AG09309 (cell line): ENCODE measurements at places on chromosomes 2 and 18.

GRCh38 chr2:73246850-73247249 is 12.7 kb downstream of the CCT7 start:
- DNase-seq = no peak

DNA sequence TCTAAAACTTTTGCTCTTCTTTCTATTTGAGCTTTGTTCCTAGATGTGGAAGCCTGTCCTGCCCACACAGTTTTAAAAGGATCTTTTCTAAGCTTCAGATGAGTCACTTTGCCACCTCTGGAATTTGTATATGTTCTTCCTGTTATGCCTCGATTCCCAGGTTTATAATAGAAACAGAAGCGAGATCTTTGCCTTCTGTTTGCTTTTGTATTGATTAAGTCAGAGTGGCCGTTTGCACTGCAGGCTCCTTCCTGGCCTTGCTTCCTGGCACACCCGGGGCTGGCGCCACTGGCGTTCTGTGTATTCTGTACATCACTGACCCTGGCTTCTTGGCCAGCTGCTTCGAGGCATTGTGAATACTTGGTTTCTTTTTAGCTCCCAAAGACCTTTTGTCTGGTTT is 91.8 kb downstream of the MTCL1 start:
- DNase-seq = no peak

GRCh38 chr2:159139216-159139933 is 147.1 kb downstream of the WDSUB1 start:
- DNase-seq = no peak

DNA sequence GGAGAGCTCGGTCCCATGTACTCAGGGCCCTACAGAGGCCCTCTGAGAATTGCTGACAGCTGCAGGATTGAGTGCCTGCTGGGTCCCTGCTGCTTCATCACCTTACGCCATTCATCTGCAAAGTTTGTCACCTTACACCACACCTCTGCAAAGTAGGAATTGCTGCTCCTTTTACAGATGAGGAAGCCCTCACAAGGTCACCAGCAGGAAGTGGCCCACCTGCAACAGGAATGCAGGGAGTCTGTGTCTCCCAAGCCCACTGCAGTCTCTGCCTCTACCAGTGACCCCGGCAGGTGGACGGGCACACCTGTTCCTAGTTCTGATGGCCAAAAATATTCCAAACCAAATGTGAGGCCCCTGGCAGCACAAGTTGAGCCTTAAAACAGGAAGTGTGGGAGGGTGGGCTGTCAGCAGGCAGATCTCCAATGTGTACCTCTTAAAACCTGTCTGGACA is 441.4 kb downstream of the NBAS start:
- no peak for DNase-seq

DNA sequence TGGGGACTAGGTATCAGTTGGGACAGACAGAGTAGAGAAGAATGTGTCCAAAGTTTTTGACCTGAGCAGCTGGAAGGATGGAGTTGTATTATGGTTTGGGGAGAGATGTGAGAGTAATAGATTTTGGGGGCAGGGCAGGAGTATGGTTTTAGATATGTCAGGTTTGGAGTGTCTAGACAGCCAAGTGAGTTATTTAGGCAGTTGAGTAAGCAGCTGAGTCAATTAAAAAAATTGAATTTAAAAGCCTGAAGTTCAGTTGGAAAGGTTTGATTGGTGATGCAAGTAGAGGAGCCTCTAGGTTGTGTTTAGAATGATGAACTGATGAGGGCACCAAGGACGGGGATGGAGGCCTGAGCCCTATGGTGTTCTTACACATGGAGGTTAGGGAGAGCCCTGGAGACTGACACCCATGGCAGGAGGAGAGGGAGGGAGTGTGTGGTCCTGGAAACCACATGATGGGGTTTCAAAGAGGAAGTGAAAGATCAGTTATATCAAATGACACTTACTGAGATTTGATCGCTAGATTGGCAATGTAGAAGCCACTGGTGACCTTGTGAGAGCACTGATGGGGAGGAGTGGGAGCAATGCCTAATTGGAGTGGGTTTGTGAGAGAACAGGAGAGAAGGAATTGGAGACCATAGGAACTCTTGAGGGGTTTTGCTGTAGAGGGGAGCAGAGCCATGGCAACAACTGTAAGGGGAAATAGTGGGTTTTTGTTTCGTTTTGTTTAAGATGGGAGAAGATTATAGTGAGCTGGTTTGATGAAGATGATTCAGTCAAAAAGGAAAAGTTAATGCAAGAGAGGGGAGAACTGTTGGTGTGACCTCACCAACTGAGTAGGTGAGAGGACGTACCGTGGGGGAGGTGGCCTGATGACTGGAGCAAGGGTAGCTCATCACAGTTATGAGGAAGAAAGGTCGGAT is 10.3 kb downstream of the ITGA6 start:
- no peak for DNase-seq

- DNase-seq = no peak
Measured at GRCh38 chr18:3248062-3248657, 559 bp downstream of the MYL12A start.

DNA sequence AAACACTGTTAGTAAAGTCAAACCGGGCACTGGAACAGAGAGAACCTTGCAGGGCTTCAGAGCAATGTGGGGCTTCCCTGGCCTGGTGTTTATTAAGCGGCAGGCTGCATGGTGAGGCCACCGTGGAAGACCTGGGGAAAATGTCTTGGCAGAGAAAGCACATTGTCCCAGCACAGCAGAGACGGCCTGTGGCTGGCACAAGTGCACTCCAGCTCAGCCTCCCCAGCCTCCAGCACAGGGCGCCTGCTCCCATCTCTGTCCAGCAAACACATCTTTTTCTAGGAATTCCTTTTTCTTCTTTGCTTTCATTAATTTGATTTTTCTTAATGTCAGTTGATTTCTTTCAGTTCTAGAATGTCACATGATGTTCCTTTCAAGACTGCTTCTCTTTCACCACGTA is 138.2 kb upstream of the NFATC1 start:
- no peak for DNase-seq

GRCh38 chr2:191253476-191253875 is 8.3 kb downstream of the MYO1B start:
- no peak for DNase-seq

DNA sequence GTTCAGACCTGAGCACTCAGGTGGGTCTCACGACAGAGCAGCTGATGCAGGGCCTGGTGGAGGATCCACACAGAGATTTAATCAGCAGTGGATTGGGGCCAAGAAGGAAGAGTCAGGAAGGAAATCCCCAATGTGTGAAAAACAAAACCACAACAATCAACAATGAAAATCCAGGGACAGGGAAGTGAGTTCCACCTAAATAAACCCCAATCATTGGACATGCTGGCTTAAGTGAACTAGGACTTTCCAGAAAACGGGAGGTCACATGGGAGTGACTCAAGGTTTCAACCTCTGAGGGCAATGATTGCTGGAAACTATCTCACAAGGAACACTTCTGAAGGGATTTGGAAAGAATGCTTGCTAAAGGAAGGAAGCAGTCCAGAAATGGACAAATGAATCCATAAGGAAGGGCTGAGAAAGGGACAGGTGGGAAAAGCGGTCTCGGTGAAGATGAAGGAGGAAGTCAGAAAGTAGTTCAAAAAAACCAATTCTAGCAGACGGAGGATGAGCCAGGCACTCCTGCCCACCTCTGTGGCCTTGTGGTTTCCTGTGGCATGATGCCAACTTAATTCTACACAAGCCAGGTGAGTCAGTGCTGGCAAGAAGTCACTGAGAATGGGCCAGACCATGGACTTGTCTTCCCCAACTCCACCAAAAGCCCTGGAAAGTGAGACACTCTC is 15.4 kb upstream of the XDH start:
- DNase-seq = no peak

GRCh38 chr2:130380096-130380934 is 24.5 kb downstream of the PTPN18 start:
- DNase-seq = no peak

DNA sequence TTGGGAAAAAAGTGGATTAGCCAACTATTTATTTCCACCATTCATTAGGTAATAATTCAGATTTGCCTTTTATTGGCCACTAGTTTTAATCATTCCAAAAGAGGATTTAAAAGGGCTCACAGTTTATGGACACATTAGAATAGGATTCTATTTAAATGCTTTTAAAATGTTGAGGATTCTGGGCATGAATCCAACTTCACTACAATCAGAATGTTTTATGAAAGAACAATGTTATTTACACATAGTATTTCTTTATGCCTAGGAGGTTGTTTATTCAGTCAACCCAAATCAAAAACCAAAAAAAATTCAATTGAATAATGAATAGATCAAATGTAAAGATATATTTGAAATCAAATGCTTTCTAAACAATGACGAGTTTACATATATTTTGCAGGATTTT is 232.2 kb downstream of the GULP1 start:
- no peak for DNase-seq

DNA sequence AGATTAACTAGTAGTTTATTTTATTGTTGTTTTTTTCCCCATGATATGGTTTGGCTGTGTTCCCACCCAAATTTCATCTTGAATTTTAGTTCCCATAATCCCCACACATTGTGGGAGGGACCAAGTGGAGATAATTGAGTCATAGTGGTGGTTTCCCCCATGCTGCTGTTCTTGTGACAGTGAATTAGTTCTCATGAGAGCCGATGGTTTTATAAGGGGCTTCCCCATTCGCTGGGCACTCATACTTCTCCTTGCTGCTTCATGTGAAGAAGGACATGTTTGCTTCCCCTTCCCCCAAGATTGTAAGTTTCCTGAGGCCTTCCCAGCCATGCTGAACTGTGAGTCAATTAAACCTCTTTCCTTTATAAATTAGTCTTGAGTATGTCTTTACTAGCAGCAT is 36.5 kb downstream of the GALNT14 start:
- DNase-seq = no peak
